Stimulated activated memory B cell treated with anti-CD40 and anti-IgM and Interleukin-4, amounts not matched to agents 10 μg/mL and 1 μg/mL and 100 μg/mL, for 72 hours (primary cell): ENCODE measurements at places on chromosomes 11 and 22.

DNA sequence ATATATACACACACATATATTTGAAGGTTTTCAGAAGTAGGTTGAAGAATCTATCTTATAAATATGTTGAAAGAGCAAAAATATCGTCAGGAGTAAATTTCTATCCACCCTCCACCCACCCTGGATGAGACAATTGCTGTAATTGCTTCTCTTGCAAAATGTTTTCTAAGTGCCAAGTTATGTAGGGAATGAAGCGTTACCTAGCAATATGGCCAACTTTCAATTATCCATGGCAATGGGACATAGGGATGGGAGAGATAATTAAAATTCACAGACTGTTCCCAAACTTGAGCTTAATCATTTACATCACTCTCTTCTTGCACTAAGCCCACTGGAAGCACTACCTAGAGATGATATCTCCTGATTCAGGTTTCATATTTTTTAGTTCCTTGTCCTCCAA, 806.2 kb upstream of the RAG2 start:
- no peak for ATAC-seq

GRCh38 chr11:94405062-94405833, 4.0 kb upstream of the GPR83 start:
- no peak for ATAC-seq

DNA sequence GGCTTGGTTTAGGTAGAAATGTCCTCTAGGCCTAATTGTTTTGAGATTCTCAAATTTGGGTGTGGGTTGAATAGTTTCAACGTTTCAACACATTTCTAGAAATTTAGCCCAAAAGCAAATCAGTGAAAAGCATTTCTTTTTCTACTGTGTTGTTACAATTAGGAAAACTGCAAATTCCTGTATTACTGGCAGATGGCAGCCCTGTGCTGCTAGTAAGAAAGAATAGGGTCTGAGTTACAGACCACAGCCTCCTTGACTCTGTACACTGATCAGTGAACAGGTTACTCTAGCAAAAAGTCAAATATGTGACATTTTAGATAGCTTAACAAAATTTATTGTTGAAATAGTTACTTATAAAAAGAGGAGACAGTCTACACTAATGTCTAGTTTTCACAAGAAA, 703.0 kb downstream of the JRKL start:
- ATAC-seq: no peak

DNA sequence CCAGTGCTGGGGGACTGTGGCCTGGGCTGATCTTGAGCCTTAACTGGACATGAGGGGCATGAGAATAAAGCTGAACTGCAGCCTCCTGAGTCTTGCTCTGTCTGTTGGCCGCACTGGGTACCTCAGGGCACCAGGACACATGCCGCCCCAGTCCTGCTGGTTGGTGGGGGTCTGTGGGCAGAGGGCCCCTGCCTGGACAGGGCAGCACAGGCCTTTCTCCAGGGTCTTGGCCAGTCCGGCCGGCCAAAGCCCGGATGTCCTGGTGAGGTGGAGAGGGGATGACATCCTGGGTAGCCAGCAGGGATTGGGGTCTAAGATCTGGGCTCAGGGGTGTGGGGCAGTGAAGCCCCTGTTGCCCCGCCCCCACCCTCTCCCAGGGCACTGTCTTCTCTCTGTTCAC, 1.5 kb upstream of the RPS6KA4 start:
- no peak for ATAC-seq

GRCh38 chr11:34823197-34823596, 93.0 kb downstream of the APIP start:
- ATAC-seq: peak; percentile 2

- no peak for ATAC-seq
These were observed 14.5 kb downstream of the AHNAK start for GRCh38 chr11:62532096-62532495.

DNA sequence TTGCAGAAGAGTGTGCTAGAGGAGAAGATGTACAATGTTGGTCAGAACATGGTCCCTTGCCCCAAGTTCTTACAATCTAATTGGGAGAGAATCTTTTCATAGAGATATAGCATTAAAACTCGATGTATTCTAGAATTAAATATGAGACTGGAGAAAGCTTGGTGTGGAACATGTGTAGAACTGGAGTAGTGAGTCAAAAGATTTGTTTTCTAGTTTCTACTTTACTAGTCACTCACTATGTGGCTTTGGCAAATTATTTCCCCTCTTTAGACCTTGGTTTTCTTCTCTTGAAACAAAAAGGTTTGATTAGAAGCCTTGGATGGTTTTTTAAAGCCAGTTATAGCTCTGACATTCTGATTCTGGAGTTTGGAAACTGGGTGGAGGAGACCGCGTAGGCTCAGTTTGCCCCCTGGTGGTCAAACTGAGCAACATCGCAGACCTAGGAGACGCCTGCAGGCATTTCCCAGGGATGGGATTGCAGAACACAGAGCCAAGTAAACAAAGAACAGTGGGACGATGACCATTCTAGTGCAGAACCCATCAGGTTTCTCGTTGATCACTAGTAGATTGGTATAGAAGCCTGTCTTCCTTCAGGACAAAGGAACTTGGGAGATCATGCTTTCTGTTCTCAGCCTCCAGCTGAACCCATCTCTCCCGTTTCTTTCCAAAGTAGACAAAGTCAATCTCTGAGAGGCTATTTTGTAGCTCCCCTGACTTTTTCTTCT, 8.5 kb upstream of the CHRDL2 start:
- ATAC-seq: peak; percentile 67

- ATAC-seq: no peak
These were observed 551 bp upstream of the DEUP1 start for GRCh38 chr11:93329936-93330445.
